Effector memory CD8-positive, alpha-beta T cell (primary cell): ENCODE measurements at places on chromosomes 12 and 14.

GRCh38 chr12:112839386-112839972, 47.9 kb downstream of the RPH3A start:
- no peak for DNase-seq

GRCh38 chr12:112305951-112306350, 76.3 kb downstream of the HECTD4 start:
- DNase-seq = no peak

- no peak for DNase-seq
Measured at GRCh38 chr14:90551070-90551704, 154.4 kb downstream of the CALM1 start.

DNA sequence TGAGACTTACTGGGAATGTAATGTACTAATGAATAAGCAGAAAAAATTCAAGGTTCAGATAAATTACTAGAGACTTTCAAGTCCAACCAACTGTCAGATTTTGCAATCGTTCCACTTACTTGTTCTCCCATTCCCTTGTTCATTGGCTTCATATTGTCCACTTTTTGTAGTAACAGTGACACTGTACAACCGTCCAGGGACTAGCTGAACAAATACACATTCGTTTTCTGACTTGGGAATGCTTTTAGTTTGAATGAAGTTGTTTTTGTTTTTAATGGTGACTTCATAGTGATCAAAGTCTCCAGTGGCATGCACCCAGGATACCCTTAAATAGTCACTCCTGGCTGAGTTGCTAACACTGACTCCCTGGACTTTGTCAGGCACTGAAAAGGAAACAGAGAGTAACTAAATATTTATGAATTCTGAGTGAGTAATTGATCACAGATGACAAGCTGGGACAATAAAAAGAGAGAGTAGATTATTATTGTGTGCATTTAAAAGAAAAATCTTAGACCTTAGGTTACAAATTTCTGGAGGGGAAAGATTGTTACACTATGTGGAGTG, 65.4 kb downstream of the PTPRB start:
- DNase-seq = no peak
